Hair follicular keratinocyte (primary cell): ENCODE measurements at places on chromosomes 11 and 22. TPM values are rescaled to one million over a fixed set of nuclear protein-coding genes. Genes with fewer than 3 reads are reported as not detected.

GNAZ gene
- total RNA-seq = 0.08 TPM in 1 of 2 replicates, not detected in the other

MS4A12 gene
- total RNA-seq = not detected in 2 replicates

GGTLC3 gene
- not detected in 2 replicates for total RNA-seq

USH1C gene
- not detected in 2 replicates for total RNA-seq

RFPL2 gene
- not detected in 2 replicates for total RNA-seq

SMIM38 gene
- total RNA-seq = not detected in 2 replicates

MS4A6A gene
- not detected in 2 replicates for total RNA-seq

CHST1 gene
- 2.0 and 5.2 TPM in 2 replicates for total RNA-seq

PLEKHB1 gene
- total RNA-seq = not detected in 2 replicates

RBMXL2 gene
- not detected in 2 replicates for total RNA-seq

ATL3 gene
- 36.1 and 49.7 TPM in 2 replicates for total RNA-seq

GRIK4 gene
- total RNA-seq = not detected in 2 replicates

PDE3B gene
- not detected in 2 replicates for total RNA-seq
